Suppressor macrophage treated with lipopolysaccharide for 4 hours (primary cell): ENCODE measurements at places on chromosomes 1 and 21.
A peak's percentile ranks its signal among the peaks of the same experiment; 100 is the strongest.

DNA sequence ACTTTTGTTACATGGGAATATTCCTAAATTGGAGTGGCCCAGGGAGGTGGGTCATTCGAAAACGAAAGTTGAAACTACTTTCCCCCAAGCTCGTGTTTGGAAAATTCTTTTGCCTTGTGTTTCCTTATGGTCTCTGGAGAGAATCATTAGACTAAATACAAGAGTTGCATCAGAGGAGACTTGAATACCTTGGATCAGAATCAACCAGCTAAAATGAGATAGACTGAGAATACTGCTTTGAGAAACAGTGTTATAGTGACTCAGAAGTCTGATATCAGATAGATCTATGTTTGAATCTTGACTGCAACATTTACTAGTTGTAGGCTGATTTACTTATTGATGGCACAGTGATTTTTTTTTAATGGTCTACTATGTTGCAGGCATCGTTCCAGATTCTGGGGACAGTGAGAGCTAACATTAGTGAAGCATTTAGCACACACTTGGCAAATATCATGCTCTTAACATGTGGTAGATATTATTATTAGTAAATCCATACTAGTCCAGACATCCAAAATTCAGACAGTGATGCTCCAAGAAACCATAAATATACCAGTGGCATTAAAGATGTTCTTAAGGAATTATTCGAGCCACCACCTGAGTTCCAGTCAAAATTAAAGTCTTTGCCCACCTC is 12.9 kb upstream of the ACTN2 start:
- DNase-seq: no peak

DNA sequence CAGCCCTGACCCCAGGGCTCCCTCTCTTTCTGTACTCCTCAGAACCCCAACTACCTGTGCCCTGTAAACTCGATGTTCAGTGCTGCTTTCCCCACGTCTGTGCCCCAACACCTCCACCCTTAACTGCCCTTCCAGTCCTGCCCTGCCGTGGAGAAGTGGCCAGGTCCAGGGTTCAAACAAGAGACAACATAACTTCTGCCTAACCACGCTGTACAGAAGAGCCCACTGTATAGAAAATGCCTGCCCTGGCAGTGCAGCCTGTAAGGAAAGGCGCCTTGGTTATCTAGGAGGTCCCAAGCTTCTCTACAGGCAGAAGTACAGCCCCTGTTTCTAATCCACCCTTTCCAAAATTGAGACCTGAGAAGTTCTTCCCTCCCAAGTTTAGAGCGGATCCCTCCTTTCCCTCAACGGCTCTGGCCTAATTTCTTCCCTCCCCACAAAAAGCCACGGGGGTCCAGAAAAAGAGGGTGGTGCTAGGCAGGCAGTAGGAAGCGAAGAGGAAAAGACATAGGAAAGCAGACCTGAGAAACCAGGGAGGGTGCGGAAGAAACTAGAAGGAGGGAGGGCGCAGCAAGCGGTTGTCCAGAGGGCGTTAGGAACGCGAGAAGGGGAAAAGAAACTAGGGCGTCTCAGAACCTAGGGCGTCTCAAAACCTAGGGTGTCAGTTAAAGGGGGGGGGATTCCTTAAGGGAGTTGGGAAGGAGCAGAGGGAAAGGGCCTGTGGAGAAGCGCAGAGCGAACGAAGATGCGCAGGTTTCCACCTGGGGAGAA is 3.2 kb downstream of the DMRTA2 start:
- no peak for DNase-seq

- peak; percentile 98 for DNase-seq
These were observed 9.2 kb downstream of the RNU5D-1 start for GRCh38 chr1:44721485-44722361.

DNA sequence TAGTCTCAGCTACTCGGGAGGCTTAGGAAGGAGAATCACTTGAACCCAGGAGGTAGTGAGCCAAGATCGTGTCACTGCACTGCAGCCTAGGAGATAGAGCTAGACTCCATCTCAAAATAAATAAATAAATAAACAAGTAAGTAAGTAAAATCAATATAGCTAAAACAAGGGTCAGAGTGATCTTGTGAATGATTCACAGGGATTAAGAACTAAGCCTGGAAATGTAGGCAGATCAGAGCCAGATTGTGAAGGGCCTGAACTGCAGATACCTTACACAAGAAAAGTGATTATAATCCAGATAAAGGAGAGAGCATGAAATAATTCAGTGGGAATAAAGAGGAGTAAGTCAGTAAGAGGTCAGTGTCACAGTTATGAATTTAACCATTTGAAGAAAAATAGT is 41.5 kb downstream of the COP1 start:
- no peak for DNase-seq

DNA sequence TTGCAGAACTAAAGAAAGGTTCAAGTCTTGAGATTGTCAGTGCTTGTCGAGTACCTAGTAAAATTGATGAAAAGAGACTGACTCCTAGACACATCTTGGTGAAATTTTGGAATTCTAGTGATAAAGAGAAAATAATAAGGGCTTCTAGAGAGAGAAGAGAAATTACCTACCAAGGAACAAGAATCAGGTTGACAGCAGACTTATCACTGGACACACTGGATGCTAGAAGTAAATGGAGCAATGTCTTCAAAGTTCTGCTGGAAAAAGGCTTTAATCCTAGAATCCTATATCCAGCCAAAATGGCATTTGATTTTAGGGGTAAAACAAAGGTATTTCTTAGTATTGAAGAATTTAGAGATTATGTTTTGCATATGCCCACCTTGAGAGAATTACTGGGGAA is 16.3 kb downstream of the L1TD1 start:
- no peak for DNase-seq

DNA sequence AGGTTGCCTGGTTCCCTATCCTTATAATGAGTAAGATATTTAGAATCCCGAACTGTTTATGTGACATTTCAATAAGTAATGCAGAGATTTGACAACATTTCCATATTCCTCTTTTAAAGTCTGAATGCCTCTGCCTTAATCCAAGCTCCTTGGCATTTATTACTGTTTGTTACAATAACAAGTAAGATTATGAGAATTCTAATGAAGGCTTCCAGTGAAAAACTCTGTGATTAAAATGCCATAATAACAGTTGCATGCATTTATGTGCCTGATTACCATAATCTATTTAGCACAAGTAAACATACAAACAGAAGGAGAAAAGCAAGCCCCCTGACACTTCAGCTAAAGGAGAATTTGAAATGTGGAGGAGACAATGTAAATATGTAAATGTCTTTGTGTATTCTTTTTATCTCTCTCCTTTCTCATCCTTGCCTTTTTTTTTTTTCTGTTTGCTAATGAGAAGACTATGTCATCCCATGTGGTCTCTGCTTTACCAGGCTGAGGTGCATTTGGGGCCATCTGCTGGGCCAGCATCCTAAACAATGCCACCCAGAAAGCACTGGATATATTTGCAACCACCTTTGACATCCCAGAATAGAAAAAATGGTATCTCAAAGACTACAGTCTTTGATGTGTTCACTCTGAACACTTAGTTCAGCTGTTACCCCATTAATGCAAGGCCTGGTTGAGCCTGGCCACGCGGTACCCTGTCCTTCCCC is 17.2 kb upstream of the OLIG2 start:
- peak; percentile 12 for DNase-seq

DNA sequence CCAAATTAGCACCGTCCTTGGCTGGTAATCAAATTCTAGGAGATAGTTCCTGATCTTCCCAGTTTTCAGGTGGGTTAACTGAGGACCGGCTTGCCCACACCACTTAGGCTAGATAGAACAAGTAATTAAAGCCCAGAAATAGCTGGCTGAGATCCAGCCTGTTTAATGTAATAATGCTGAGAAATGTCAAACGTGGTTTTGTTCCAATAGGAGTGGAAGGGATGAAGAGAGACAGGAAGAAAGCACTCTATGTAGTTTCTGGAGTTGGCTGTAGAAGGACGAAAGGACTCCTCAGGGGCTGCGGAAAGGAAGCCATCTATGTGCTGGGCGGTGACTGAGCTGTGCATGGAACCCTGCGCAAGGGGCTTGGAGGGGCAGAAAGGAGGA is 18.6 kb downstream of the NAV1 start:
- DNase-seq: no peak

- peak; percentile 70 for DNase-seq
These were observed 86.5 kb upstream of the KCNJ15 start for GRCh38 chr21:38170283-38170682.

DNA sequence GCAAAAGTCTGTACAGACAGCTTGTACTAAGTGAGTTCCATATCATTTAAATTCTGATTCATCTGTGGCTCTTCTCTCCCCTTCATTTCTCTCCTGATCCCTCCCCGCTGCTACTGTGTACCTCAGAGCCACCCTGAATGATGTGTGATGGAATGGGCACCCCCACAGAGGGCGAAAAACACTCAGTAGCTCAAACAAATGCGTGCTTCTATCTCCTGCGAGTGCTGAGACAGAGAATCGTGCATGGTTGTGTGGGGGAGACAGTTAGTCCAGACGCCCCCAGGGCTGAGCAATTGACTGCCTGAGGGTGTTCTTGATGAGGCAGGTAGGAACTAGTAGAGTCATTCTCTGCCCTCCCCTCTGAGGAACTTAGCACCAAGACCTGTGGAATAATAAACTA is 269.8 kb downstream of the ZNF648 start:
- DNase-seq: no peak

- DNase-seq: no peak
These were observed 548.2 kb downstream of the PTPRU start for GRCh38 chr1:29784276-29785136.

- DNase-seq: no peak
These were observed 21.0 kb upstream of the PADI6 start for GRCh38 chr1:17350928-17351446.
